NCI-H1092 (cell line): ENCODE measurements at places on chromosomes 13 and 19.

- no peak for DNase-seq
These were observed 2.4 kb downstream of the LENG9 start for GRCh38 chr19:54461210-54461609.

DNA sequence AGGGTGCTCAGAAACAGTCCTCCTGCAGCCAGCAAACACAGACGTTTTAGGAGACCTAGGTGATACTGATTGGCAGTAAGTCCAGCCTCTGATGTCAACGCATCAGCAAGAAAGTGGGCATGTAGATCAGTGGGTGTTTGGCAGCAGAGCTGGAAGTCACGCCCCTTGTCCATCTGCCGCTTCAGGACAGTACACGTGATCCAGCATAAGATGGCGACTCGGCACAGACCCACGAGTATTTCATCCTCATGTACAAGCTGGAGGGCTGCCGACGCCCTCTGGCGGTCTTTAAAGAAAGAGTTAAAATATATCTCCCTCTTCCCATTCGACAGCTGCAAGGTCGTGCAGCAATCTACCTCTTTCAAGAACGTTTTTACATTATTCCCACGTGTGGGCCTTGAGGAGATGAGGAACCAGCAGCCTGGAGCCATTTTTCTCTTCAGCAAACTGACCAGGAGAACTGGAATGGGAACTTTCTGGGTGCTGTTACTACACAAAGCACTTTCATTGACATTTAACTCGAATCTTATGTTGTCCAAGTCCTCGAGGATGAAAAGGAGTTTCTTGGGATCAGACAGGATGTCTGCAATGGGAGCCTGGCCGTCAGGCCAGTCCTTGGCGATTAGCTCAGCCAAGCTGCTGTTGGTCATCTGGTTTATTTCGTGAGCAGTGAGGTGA lies 22.3 kb downstream of the NLRP11 start:
- peak; percentile 86 for DNase-seq

DNA sequence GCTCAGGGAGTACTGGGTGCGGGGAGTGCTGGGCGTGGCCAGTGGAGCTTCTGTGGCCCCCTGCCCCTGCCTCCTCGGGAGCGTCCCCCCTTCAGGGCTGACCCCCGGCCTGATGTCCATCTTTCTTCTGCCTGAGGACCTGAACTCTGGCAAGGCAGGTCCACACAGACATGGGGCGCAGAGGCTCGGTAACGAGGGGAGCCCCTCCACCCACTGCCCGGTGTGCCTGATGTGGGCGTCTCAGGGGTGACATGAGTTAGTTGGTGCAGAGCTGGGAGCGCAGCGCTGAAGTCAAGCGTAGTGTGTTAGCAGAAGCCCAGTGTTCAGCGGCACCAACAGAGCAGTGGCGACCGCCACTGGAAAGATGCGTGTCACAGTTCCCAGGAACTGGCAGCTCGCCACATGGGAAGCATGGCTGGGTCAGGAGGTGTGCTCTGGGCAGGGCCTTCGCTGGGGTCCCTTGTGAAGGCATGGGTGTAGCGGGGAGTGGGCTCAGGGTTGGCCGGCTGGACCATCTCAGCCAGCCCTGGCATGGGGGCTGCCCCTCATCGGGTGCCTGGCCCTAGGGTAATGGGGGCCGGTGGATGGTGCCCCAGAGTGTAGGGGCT lies 11.5 kb downstream of the THOP1 start:
- DNase-seq: no peak

GRCh38 chr13:97496511-97496910 lies 62.5 kb downstream of the RAP2A start:
- DNase-seq: no peak

- DNase-seq: no peak
These were observed 69.9 kb downstream of the RUBCNL start for GRCh38 chr13:46317120-46317519.
